Activated T-cell treated with anti-CD3 and anti-CD28 coated beads, Interleukin-2, amount 50 U/mL, for 72 hours (primary cell): ENCODE measurements at places on chromosomes 13 and 19. TPM values are rescaled to one million over a fixed set of nuclear protein-coding genes. Genes with fewer than 3 reads are reported as not detected.

The KLK2 gene
- 0.63 TPM for total RNA-seq

- H3K4me3 ChIP-seq: no peak overlapping the region
- DNase-seq: no peak
- no peaks in the 10 kb centered on the region for H3K4me1 ChIP-seq
- H3K27me3 ChIP-seq: no peaks in the 10 kb centered on the region
Measured at GRCh38 chr13:57734306-57734705, 102.8 kb downstream of the PCDH17 start.

The EML2 gene
- total RNA-seq: 190 TPM

DNA sequence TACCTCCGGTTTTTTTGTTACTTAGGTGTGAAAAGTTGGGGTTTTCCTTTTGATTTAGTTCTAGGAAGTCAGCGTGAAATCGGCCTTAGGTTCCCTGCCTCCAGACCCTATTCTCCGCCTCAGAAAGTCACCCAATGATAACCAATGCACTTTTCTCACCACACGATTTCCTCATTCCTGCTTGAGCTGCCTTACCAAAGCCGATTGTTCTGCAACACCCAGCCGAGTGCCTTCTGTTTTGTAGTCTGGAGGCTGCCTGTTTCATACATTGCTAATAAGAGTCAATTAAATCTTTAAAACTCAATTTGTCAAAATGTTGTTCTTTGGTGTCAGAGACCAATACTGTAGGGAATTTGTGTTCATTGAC lies 39.7 kb downstream of the GJA3 start:
- H3K36me3 ChIP-seq: peaks cover 1% of the 10 kb centered on the region
- peaks cover 16% of the 10 kb centered on the region for H3K27me3 ChIP-seq
- H3K27ac ChIP-seq: peak overlapping the region; percentile 85
- peak overlapping the region; percentile 95 for H3K4me3 ChIP-seq
- H3K4me1 ChIP-seq: peaks cover 26% of the 10 kb centered on the region
